ENCODE measurements at places on chromosomes 6 and 20. TPM values are rescaled to one million over a fixed set of nuclear protein-coding genes. Genes with fewer than 3 reads are reported as not detected.

Gene OVOL2
- not detected for total RNA-seq

Gene PPP1R14C
- 14.1 TPM for total RNA-seq

Gene NRSN1
- total RNA-seq: not detected

Gene FAM210B
- 31.8 TPM for total RNA-seq

Gene SLC22A7
- total RNA-seq: not detected

Gene OR12D3
- not detected for total RNA-seq

Gene SLCO4A1
- not detected for total RNA-seq

Gene PI3
- total RNA-seq: not detected

Gene MYCT1
- total RNA-seq: 12.0 TPM

Gene EDN3
- 8.4 TPM for total RNA-seq

Gene FHL5
- total RNA-seq: 2.1 TPM

Gene ZNF341
- 1.0 TPM for total RNA-seq

Gene SLC2A4RG
- 10.4 TPM for total RNA-seq

Gene PREX1
- total RNA-seq: 20.4 TPM

Gene PPARD
- total RNA-seq: 2.6 TPM

Gene C6orf15
- not detected for total RNA-seq

Gene ZC3H12D
- 1.0 TPM for total RNA-seq

Gene HLA-G
- not detected for total RNA-seq

Gene HCRTR2
- not detected for total RNA-seq

Gene TCF15
- 2.1 TPM for total RNA-seq

Gene RAB32
- total RNA-seq: 35.5 TPM

Gene ADGRF1
- not detected for total RNA-seq

Gene ARMH2
- total RNA-seq: not detected

Gene C6orf136
- total RNA-seq: 9.9 TPM

Gene TNFRSF21
- 9.4 TPM for total RNA-seq

Gene STK4
- 17.7 TPM for total RNA-seq

Gene SIRPB1
- total RNA-seq: 3.7 TPM

Gene BPIFB1
- total RNA-seq: not detected

Gene NOTCH4
- 9.9 TPM for total RNA-seq

Gene BTN3A1
- 17.2 TPM for total RNA-seq

Gene HS3ST5
- under 0.01 TPM for total RNA-seq

Gene PRR18
- 0.52 TPM for total RNA-seq

Gene WFDC6
- total RNA-seq: not detected

All from skeletal muscle tissue (tissue), 5 donors.